ENCODE measurements at places on chromosomes 12 and 14.

GRCh38 chr12:12719496-12719895 is 2.3 kb downstream of the CDKN1B start:
- DNase-seq: no peak

- DNase-seq: no peak
Observed at GRCh38 chr14:77659831-77660230, 43.4 kb upstream of the SPTLC2 start.

DNA sequence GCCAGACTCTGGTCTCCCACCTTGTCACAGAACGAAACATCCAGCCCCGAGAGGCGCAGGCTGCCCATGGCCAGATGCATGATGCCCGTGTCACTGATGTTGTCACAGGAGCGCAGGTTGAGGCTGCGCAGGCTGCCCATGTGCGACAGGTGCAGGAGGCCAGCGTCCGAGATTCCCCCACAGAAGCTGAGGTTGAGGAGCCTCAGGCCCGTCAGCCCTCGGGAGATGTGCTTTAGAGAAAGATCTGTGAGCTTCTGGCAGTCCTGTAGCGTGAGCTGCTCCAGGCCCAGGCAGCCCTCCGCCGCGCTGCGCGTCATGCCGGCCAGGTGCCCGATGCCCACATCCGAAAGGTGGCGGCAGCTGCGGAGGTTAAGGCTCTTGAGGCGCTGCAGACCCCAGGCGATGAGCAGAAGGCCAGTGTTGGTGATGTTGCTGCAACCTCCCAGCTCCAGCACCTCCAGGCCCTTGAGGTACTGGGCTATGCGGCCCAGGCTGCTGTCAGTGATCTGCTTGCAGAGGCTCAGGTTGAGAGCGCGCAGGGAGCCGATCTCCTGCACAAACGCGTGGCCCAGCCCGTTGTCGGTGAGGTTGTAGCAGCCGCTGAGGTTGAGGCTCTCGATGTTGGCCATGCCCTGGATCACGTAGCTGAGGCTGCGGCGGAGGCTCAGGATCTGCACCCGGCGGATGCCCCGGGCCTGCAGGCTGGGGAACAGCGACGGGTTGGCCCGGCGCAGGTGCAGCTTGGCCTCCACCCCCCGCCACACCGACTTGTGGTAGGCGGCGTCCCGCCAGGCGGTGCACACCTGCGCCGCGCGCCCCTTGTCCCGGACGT is 991 bp downstream of the FBXL14 start:
- peak; percentile 91 for DNase-seq

- DNase-seq: no peak
Observed at GRCh38 chr14:23183158-23183470, 346 bp downstream of the SLC7A8 start.

DNA sequence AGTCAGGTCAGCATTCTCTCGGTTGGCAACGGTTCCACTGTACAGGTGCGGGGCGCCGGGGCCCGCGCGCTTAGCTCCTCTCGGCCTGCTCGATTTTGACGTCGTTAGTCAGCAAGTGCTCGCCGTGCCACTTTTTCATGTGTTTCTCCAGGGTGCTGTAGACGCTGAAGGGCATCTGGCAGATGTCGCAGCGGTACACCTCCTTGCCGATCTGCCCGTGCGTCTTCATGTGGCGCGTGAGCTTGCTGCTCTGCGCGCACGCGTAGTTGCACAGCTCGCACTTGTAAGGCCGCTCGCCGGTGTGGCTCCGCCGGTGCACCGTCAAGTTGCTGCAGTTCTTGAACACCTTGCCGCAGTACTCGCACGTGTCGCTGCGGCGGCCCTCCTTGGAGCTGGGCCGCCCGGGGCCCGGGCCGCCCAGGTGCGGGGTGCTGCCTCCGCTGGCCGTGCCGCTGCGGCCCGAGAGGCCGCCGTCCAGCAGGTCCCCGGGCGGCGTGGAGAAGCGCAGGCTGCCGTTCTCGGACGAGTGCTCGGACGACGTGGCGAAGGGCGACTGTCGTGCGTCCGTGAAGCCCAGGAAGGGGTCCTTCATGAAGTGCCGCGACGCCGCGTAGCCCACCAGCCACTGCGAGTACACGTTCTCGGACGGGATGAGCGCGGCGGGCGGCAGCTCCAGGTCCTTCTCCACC is 97.8 kb downstream of the BCL11B start:
- DNase-seq: peak; percentile 83

DNA sequence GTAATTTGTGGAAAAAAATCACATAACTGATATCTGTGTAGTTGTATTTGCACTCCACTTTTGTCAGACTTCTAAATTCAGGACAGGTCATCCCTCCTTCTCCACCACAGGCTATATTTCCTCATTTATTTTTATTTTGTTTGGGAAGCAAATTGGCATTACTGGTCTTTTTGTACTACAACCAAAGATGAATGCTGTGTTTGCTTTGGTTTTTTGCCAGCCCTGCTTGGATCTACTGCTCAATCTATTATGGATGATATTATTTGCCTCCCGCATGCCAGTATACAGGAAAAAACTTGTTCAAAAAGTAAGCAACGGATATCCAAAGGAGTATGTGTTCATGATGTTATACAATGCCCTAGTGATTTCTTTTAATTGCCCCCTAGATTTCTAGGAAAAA is 948.8 kb downstream of the TRHDE start:
- DNase-seq: no peak

GRCh38 chr14:56992332-56992820 is 182.1 kb upstream of the OTX2 start:
- DNase-seq: peak; percentile 12

- peak; percentile 28 for DNase-seq
Observed at GRCh38 chr14:24984846-24985589, 64.9 kb downstream of the STXBP6 start.

GRCh38 chr14:54816450-54816849 is 86.2 kb downstream of the GCH1 start:
- DNase-seq: no peak

GRCh38 chr12:93784339-93785086 is 107.3 kb downstream of the CRADD start:
- DNase-seq: peak; percentile 45

- DNase-seq: no peak
Observed at GRCh38 chr12:70823182-70823976, 97.2 kb downstream of the PTPRR start.

- DNase-seq: no peak
Observed at GRCh38 chr12:45426294-45426693, 210.4 kb downstream of the ANO6 start.

DNA sequence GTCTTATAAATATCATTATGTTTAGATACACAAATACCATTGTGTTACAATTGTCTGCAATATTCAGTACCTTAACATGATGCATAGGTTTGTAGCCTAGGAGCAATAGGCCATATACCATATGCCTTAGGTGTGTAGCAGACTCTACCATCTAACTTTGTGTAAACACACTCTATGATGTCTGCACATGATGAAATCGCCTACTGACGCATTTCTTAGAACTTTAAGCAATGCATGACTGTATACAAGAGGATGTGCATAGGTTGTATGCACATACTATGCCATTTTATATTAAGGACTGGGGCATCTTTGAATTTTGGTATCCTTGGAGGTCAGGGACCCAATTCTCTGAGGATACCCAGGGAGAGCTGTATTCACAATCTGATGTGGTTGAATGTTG is 10.1 kb upstream of the BTG1 start:
- no peak for DNase-seq

GRCh38 chr14:21098076-21098891 is at the start of gene ZNF219:
TSS of gene ZNF219 (minus strand) at chr14:21098655. CDS start at chr14:21093591, 5,064 bp downstream.
- peak; percentile 91 for DNase-seq

GRCh38 chr12:113114447-113115178 is 20.9 kb downstream of the RASAL1 start:
- DNase-seq: no peak

- no peak for DNase-seq
Observed at GRCh38 chr12:23197266-23197665, 572.3 kb downstream of the ETNK1 start.

GRCh38 chr14:52802597-52802996 is 11.2 kb upstream of the GNPNAT1 start:
- no peak for DNase-seq

- peak; percentile 33 for DNase-seq
Observed at GRCh38 chr12:132108211-132108832, 35.8 kb downstream of the DDX51 start.

GRCh38 chr12:121124402-121125109 is 8.1 kb upstream of the P2RX7 start:
- no peak for DNase-seq

DNA sequence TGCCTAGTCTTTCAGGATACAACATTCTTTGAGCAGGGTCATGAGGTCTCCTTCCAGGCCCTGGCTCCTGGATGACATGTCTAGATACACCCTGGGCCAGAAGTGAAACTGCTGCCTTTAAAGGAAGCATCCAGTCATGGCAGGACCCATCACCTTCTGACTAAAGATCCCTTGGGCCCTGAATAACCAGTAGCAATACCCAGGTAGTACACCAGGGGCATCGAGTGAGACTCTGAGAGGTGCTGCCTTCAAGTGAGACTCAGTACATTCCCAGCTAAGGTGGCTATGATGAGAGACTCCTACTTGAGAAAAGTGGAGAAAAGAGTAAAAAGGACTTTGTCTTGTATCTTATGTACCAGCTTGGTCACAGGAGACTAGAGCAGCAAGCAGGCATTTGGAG is 23.5 kb downstream of the OR6C68 start:
- DNase-seq: no peak

GRCh38 chr12:122820838-122821271 is 14.4 kb upstream of the HIP1R start:
- no peak for DNase-seq

- DNase-seq: no peak
Observed at GRCh38 chr12:66232263-66232662, 43.2 kb downstream of the IRAK3 start.

DNA sequence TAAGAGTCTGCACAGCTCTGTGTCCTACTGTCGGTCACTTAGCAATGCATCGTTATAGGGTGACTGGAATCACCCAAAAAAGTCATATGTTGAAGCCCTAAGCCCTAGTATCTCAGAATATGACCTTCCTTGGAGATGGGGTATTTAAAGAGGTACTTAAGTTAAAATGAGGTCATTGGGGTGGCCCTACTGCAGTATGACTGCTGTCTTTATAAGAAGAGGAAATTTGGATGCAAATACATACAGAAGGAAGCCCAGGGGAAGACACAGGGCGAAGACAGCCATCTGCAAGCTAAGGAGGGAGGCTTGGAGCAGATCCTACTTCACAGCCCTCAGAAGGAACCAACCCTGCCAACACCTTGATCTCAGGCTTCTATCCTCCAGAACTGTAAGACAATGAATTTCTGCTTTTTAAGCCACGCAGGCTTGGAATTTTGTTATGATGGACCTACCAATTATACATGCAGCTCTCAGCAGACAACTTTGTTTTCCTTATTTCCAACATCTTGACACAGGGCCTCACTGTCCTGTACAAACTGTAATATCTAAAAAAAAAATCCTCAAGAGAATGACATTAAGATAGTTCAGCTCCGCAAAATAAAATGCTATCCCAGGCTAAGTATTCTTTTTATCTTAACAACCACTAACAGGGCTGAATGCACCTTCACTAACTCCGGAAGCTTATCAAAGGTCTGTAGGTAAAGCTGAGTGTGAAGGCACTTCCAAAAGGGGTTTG is 40.4 kb downstream of the ZFP36L1 start:
- no peak for DNase-seq

DNA sequence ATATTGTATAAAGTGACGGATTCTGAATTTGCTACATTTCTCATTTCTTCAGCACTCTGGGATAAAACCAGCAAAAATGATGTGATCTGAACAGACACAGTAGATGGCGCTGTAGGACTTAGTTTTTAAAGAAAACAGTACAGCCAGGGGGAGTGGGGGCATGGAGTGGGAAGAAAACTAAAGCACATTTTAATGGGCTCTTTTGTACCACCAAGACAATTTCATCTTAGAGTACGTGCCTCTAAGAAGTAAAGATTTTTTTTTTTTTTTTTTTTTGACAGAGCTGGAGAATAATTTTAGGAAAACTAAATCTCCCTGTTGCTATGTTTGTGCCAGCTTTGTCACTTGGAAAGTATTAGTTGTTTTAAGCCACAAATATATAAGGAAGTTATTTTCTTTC is 124.4 kb downstream of the RAD51B start:
- DNase-seq: no peak

GRCh38 chr12:106296179-106296877 is 6.2 kb upstream of the TCP11L2 start:
- DNase-seq: no peak

DNA sequence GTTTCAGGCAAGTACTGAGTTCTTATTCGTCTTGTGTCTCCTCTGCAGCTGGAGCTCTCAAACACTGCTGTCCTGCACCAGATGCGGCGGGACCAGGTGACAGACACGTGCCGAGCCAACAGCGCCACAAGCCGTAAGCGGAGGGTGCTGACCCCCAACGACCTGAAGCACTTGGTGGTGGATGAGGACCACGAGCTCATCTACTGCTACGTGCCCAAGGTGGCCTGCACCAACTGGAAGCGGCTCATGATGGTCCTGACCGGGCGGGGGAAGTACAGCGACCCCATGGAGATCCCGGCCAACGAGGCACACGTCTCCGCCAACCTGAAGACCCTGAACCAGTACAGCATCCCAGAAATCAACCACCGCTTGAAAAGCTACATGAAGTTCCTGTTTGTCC is 201.2 kb downstream of the SLC41A2 start:
- DNase-seq: no peak

GRCh38 chr12:129423041-129423580 is 480.7 kb downstream of the TMEM132D start:
- no peak for DNase-seq

DNA sequence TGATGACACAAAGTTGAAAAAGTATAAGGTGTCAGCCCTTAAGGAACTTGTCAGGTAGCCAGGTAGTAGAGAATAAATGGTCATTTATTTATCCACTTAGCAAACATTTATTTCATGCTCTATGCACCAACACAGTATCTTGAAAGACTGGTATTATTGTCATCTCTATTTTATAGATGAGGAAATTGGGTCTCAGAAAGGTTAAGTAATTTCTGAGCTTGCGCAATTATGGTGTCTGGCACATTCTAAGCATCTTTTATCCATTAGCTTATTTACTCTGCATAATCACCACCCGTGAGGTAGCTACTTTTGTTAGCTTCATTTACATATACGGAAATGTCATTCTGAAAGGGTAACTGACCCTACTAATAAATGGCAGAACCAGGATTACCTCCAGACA is 2.5 kb upstream of the UTP20 start:
- no peak for DNase-seq

GRCh38 chr12:54390176-54390667 is 5.7 kb upstream of the ZNF385A start:
- DNase-seq: no peak

- no peak for DNase-seq
Observed at GRCh38 chr12:125081427-125081826, 16.2 kb downstream of the AACS start.

GRCh38 chr14:100662879-100663760 is 63.6 kb upstream of the DLK1 start:
- DNase-seq: peak; percentile 68

- DNase-seq: no peak
Observed at GRCh38 chr14:38536376-38537038, 280.6 kb upstream of the CLEC14A start.

All from upper lobe of left lung (tissue), 6 donors.